Neural progenitor cell (in vitro differentiated cells): ENCODE measurements at places on chromosomes 6 and 20. TPM values are rescaled to one million over a fixed set of nuclear protein-coding genes. Genes with fewer than 3 reads are reported as not detected.

- H3K27ac ChIP-seq: no peak overlapping the region
- H3K27me3 ChIP-seq: no peaks in the 10 kb centered on the region
- H3K4me1 ChIP-seq: peaks cover 9% of the 10 kb centered on the region
- H3K36me3 ChIP-seq: no peaks in the 10 kb centered on the region
Measured at GRCh38 chr20:54512694-54513093, 37.3 kb downstream of the DOK5 start.

DNA sequence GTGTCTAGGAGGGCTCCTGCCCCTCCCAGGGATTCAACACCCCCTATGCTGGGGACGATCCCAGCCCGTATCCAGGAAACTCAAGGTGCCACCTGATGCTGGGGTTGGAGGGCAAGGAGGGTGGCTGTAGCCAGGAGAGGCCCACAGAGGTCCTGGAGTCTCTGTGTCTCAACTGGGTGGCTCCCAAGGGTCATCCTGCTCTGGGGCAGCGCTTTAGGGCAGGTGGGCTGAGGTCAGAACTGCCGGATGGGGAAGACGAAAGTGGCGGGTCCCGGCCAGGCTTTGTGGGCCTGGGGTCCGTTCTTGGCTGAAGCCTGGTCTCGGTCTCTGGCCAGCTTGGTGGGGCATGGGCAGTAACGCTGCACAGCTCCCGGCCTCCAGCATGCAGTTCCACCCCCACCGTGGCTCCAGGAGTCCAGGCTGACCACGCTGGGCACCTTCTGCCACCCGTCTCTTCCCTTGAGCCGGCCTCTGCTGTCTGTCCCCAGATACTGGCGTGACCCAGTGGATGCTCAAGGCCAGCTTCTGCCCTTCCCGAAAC lies 2.8 kb upstream of the COL20A1 start:
- no peak overlapping the region for H3K27ac ChIP-seq
- no peak for DNase-seq
- H3K4me1 ChIP-seq: peaks cover 3% of the 10 kb centered on the region
- no peaks in the 10 kb centered on the region for H3K36me3 ChIP-seq
- H3K4me3 ChIP-seq: no peak overlapping the region

DNA sequence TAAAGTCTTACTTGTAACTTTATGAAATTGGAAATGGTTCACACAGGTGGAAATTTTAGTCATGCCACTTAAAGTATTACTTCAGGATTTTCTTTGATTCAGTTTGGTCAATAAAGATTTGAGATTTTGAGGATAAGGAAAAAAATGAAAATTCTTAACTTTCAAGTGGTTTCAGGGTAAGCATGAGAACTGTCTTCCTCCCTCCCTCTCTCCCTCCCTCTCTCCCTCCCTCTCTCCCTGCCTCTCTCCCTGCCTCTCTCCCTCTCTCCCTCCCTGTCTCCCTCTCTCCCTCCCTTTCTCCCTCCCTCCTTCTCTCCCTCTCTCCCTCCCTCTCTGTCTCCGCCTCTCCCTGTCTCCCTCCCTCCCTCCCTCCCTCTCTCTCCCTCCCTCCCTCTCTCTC lies 36.9 kb downstream of the L3MBTL3 start:
- no peak overlapping the region for H3K27ac ChIP-seq
- DNase-seq: no peak
- no peaks in the 10 kb centered on the region for H3K27me3 ChIP-seq

DNA sequence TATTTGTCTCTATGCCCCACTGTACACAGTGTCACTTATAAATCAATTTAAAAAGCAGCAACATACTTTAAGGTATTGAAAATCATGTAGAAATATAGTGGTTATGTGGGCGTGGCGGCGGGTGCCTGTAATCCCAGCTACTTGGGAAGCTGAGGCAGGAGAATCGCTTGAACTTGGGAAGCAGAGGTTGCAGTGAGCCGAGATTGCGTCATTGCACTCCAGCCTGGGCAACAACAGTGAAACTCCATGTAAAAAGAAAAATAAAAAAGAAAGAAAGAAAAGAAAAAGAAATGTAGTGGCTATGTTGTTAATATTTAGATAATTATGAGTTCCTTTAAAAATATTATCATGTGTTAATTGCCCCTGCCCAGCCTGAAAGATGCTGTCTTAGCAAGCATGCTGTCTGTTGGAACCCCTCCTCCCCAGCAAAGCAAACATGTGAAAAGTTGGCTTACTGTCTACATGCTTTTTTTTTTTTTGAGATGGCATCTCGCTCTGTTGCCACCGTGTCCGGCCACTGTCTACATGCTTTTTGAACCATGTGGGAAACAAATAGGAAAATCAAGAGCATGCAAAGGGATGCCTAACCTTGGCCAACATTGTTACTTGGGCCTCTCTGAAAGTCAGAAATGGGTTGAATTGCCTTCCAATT lies 151.4 kb upstream of the TSHZ2 start:
- no peak overlapping the region for H3K4me3 ChIP-seq
- H3K4me1 ChIP-seq: no peaks in the 10 kb centered on the region
- H3K27me3 ChIP-seq: no peaks in the 10 kb centered on the region
- no peak overlapping the region for H3K27ac ChIP-seq
- no peaks in the 10 kb centered on the region for H3K36me3 ChIP-seq
- no peak for DNase-seq

DNA sequence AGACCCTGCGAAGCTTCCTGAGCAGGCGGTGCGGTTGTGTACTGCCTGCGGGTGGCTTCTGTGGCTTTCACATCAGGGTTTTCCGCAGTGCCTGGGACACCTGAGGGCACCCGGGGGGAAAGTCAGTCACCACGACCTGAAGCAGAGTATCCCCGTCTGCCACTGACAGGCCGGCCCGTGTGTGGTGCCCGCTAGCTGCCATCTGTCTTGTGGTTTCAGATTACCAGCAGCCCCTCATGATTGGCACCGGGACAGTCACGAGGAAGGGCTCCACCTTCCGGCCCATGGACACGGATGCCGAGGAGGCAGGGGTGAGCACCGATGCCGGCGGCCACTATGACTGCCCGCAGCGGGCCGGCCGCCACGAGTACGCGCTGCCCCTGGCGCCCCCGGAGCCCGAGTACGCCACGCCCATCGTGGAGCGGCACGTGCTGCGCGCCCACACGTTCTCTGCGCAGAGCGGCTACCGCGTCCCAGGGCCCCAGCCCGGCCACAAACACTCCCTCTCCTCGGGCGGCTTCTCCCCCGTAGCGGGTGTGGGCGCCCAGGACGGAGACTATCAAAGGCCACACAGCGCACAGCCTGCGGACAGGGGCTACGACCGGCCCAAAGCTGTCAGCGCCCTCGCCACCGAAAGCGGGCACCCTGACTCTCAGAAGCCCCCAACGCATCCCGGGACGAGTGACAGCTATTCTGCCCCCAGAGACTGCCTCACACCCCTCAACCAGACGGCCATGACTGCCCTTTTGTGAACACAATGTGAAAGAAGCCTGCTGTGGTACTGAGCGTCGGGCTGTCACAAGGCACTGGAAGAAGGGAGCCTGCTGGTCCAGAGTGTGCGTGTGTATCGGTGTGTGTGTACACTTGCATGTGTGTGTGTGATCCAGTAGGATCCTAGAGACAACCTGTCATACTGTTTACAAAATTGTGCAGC lies 54.4 kb downstream of the GOPC start:
- DNase-seq: no peak
- no peaks in the 10 kb centered on the region for H3K27me3 ChIP-seq
- H3K4me1 ChIP-seq: peaks cover 7% of the 10 kb centered on the region
- H3K36me3 ChIP-seq: no peaks in the 10 kb centered on the region
- no peak overlapping the region for H3K27ac ChIP-seq

DNA sequence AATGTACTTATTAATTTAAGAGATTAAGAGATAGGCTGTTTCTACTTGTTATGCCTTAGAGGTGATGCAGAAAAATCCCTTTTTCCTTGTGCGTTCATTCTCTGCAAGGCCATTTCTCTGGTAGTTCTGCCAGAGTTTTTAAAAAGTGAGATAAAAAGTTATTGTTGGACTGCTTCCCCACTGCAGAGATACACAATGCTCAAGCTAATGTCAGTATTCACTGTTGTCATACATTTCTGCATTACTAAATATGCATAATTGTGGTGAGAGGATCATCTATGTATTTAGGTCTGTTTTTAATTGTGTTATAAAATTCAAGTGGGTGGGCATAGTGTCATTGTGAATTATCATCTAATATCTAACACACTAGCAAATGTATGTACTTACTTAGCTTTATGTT lies 600.4 kb downstream of the HTR1B start:
- DNase-seq: no peak
- no peaks in the 10 kb centered on the region for H3K27me3 ChIP-seq
- H3K36me3 ChIP-seq: no peaks in the 10 kb centered on the region
- no peak overlapping the region for H3K4me3 ChIP-seq

DNA sequence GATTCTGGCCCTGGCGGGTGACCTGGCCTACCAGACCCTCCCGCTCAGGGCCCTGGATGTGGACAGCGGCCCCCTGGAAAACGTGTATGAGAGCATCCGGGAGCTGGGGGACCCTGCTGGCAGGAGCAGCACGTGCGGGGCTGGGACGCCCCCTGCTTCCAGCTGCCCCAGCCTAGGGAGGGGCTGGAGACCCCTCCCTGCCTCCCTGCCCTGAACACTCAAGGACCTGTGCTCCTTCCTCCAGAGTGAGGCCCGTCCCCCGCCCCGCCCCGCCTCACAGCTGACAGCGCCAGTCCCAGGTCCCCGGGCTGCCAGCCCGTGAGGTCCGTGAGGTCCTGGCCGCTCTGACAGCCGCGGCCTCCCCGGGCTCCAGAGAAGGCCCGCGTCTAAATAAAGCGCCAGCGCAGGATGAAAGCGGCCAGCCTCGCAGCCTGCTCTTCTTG lies 868 bp upstream of the SLC2A4RG start:
- peaks cover 24% of the 10 kb centered on the region for H3K27me3 ChIP-seq
- peak; percentile 90 for DNase-seq
- peak overlapping the region; percentile 55 for H3K4me3 ChIP-seq
- no peaks in the 10 kb centered on the region for H3K36me3 ChIP-seq
- H3K27ac ChIP-seq: no peak overlapping the region

DNA sequence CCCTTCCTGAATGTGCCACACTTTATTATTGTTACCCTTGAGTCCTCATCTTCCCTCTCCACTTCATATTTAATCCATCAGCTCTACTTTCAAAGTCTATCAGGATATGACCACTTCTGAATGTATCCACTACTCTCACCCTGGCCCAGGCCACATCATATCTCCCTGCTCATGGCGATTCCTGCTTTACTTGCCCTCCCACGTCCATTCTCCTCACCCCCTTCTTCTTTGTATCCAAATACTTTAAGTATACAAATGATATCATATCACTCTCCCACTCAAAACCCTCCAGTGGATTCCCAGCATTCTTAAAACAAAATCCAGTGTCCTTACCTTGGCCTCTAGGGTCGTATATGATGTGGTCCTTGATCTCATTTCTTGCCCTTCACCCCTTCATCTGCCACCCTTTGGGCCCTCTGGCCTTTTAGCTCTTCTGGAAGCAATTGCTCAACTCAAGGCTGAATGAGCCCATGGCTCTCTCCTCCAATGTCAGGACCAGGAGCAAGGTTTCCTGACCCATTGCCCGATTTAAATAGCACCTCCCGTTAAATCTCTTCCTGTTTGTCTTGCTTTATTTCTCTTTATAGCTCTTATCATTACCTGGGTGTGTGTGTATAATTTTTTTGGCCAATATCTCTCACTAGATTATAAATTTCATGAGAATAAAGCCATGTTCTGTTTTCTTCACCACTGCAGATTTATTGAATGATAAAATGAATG lies 205.9 kb upstream of the ECI2 start:
- DNase-seq: no peak
- no peak overlapping the region for H3K27ac ChIP-seq
- H3K36me3 ChIP-seq: no peaks in the 10 kb centered on the region
- H3K4me1 ChIP-seq: no peaks in the 10 kb centered on the region
- no peak overlapping the region for H3K4me3 ChIP-seq

DNA sequence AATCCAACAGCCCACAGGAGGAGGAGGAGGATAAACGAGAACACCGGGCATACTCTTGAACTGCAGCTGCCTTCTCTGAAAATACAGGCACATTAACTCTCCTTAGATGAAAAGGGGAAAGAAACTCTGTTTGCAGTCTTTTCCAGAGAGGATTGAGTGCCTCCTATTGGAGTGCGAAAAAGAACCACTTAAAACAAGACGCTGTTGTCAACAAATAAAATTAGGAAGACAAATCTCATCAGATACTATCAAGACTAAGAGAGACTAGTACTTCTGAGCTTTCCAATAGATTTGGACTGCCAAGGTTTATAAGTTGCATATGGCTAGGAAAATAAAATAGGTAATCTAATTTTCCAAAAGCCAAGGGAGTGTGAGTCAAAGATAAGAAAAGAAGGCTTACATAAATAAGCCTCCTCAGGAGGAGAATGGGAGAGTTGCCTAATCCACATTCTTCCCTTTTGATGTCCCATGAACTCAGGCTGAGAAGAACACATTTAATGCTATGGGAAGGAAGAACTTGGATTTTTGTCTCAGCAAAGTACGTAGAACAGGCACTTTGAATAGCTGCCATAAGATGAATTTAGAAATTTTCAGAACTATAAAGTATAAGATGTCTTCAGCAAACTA lies 154.7 kb downstream of the ARHGAP18 start:
- no peaks in the 10 kb centered on the region for H3K36me3 ChIP-seq
- no peak overlapping the region for H3K4me3 ChIP-seq
- no peaks in the 10 kb centered on the region for H3K4me1 ChIP-seq
- no peak overlapping the region for H3K27ac ChIP-seq

- peaks cover 32% of the 10 kb centered on the region for H3K36me3 ChIP-seq
- H3K27me3 ChIP-seq: no peaks in the 10 kb centered on the region
- H3K4me1 ChIP-seq: no peaks in the 10 kb centered on the region
- no peak overlapping the region for H3K4me3 ChIP-seq
- no peak overlapping the region for H3K27ac ChIP-seq
- DNase-seq: no peak
Measured at GRCh38 chr6:43541774-43542471, 25.0 kb downstream of the POLR1C start.

DNA sequence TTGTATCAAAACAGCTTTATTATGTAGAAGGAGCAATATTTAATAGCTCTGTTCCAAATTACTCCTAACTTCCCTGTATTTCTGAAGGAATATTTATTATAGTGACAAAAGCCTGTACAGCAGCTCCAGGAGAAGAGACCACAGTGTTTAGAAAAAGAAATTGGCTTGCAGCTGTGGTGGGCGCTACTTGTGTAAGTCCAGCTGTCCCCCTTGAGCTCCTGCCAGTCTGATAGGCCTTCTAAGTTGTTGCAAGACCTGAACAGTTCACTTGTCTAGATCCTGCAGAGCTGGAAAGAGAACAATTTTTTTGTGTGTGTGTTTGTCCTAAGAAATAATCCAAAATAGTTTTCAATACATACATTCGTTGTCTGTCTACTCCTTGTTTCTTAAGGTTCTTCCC lies 86.6 kb downstream of the JARID2 start:
- no peaks in the 10 kb centered on the region for H3K36me3 ChIP-seq
- no peak overlapping the region for H3K27ac ChIP-seq
- no peaks in the 10 kb centered on the region for H3K27me3 ChIP-seq
- H3K4me3 ChIP-seq: no peak overlapping the region

HLA-DOB gene
- 2.6 TPM in 1 of 2 replicates, not detected in the other for total RNA-seq

GSTA2 gene
- not detected in 2 replicates for total RNA-seq

ABHD16A gene
- total RNA-seq: 21.3 and 45.0 TPM in 2 replicates

TRIM26 gene
- total RNA-seq: 8.3 and 20.0 TPM in 2 replicates

BLCAP gene
- total RNA-seq: 46.4 and 74.3 TPM in 2 replicates

ANKEF1 gene
- total RNA-seq: 4.2 and 8.3 TPM in 2 replicates
